Activated CD4-positive, alpha-beta T cell treated with anti-CD3 and anti-CD28 coated beads for 36 hours (primary cell): ENCODE measurements at places on chromosomes 13 and 19.

- no peak for DNase-seq
These were observed 330.2 kb downstream of the MZT1 start for GRCh38 chr13:72397265-72397664.

DNA sequence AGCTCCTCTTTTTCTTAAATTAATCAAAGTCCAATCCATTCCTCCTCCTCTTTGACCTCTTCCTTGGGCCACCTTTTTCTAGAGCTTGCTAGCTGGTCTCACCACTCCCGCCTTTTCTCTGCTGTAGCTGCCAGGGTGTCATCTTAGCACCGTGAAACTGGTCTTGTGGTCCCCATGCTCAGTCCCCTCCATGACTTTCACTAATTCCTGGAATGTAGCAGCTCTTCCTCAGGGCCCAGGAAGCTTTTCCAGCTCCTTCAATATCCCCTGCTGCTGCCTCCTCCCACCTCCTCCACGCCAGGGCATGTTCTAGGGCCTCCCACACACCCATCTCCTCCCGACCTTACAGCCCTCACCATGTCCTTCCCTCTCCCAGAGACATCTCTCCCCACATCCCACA lies 222.2 kb downstream of the MYO16 start:
- DNase-seq = no peak

- DNase-seq = no peak
These were observed 24.4 kb upstream of the GPR18 start for GRCh38 chr13:99282264-99283231.

DNA sequence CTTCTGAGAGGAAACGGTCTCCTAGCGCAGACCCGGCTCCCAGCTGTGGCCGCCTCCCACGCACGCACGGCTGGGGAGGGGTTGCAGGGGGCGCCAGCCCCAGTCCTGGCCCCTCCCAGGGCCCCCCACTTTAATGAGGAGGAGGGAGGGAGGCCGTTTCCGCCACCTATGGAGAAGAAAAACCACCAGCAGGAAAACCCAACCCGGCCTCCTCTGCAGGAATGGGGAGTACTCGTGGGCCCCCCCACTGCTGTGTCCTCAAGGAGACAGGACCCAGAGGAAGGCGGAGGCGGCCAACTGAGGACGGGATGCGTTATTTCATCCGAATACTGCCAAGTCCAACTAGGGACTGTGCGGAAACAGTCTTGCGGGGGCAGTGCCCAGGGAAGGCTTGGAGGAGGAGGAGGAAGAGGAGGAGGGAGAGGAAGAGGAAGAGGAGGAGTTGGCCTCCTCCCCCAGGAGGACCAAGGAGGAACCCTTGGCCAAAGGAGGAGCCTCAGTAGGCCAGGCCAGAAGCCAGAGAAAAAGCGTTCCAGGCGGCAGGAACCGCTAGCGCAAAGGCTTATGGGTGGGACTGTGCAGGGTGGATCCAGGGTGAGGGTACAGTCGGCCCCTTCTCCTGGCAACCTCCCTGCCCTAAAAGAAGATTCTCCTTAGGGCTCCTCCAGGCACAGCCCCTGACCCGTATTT lies 3.9 kb upstream of the SSBP4 start:
- peak; percentile 22 for DNase-seq

GRCh38 chr13:105740739-105741138 lies 794.7 kb downstream of the EFNB2 start:
- no peak for DNase-seq

DNA sequence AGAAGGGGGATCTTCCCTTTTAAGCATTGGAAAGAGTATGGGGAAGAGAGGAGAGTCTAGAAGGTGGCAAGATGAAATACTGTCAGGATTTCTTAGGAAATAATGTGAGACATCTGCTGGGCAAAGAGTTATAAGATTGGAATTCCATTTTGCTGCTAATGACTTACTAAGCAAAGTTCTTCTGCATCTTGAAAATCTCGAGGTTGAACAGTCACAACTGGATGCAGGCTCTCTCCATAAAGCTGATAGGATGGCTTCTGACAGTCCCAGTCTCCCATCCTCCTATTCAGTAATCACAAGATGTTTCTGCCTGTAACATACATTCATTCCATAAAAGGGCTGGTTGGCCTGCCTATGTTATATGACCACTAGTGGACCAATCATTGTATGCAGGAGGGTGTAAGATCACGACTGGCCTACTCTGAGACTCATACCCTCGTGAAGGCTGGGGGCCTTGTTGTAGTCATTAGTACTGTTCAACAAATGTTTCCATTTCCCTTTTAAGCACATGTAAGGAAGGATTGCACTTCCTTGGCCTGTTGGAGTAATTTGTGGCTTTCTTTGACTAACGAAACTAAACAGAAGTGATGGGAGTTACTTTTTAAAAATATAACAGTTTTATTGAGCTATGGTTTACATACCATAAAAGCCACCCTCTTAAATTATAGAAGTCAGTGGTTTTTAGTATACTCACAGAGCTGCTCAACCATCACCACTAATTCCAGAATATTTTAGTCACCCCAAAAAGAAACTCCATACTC lies 45.0 kb upstream of the TDRD3 start:
- no peak for DNase-seq

GRCh38 chr19:14405380-14405757 lies 13.8 kb downstream of the DDX39A start:
- DNase-seq = peak; percentile 20

GRCh38 chr13:51336746-51337145 lies 2.7 kb upstream of the SERPINE3 start:
- DNase-seq = no peak

GRCh38 chr13:49330546-49330864 lies 82.8 kb downstream of the CDADC1 start:
- DNase-seq = no peak

- DNase-seq = no peak
These were observed 58.3 kb upstream of the ADGRE5 start for GRCh38 chr19:14322889-14323463.

DNA sequence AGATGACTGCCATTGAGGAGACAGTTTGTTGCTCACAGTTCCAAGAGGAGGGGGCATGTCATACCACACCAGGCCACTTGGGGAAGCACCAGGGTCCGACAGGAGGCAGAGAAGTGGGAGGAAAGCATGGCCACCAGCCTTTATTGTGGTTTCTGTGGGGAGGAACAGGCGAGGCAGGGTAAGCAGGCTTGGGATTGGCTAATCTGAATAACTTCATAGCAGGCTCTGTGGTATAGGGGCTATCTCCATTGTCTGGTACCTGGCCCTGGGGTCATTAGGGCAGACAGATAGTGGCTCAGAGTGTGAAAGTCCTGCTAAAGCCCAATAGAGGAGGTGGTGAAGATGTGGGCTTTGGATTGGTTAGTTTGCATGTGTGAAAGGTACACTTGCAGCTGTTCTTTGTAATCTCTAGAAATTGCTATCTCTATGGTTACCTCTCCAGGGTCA lies 35.5 kb downstream of the CBY2 start:
- peak; percentile 53 for DNase-seq

DNA sequence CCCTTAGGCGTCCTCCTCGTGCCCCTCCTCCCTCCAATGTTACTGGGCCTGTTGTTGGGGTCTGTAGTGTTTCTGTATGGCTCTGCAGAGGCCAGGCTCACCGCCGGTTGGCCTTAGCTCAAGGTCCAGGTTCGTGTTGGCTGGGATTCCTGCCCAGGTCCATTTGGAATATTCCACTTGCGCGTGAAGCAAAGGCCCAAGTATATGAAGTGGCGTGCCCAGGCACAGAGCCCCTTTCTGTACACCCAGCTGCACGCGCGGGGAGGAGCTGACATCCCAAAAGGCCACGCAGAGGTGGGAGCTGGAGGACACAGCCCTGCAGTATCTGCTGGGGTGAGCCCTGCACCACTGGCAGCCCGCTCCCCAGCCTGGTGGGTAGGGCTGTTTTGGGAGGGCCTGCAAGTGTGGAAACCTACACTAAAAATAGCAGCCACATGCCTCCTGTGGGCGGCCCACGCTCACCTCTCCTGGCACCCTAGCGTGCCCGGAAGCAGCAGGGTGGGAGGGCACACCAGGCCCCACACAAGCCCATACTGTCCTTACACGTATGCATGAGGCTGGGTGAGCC lies 30.2 kb downstream of the CRTC1 start:
- no peak for DNase-seq

GRCh38 chr19:33804021-33804799 lies 7.5 kb downstream of the KCTD15 start:
- no peak for DNase-seq

GRCh38 chr13:113945857-113946408 lies 27.9 kb downstream of the C13orf46 start:
- no peak for DNase-seq

GRCh38 chr19:23318143-23318542 lies 67.9 kb upstream of the ZNF724 start:
- peak; percentile 46 for DNase-seq
